MV-4-11 (cell line): ENCODE measurements at places on chromosomes 4 and X.
A peak's percentile ranks its signal among the peaks of the same experiment; 100 is the strongest.

- DNase-seq = no peak
These were observed 180.9 kb downstream of the SMIM20 start for GRCh38 chr4:26094911-26095310.

DNA sequence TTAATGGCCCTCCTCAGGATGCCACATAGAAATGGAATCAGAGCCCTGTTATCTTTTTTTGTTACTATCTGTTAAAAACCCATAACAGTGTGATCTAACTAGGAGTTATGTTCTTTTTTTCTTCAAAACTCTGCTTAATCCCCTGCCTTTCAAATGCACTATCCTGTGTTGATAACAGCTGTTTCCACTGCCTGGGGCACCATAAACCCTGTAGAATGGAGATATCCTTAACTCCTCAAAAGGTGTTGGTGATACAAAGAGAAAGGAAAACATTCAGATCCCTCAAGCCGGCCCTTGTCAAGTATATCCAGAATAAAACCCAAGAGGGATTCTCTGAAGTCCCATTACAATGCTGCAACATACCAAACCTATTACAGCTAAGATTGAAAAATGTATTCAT is 108.6 kb downstream of the ACTRT1 start:
- DNase-seq = no peak

DNA sequence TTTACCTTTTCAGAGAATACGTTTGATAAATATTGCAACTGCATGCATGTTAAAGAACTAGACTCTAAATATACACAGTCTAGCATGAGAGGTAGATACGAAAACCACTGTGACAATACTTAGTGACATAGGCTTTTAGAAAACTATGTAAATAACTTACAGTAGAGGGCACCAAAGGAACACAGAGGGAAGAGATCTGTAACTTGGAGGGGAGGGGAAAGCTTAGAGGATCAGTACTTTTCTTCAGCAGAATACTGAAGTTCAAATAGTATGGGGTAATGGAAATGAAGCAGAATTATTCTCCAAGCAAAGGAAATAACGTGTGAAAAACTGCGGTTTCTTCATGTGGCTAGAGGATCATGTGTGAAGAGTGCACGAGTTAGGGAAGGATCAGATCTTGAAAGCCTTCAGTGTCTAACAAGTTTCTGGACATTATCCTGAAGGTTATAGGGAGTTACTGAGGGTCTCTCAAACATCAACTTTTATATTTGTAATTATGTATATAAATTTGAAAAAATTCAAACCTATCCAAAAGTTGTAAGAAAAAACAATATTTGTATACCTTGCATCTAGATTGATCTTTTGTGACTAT is 264.3 kb downstream of the NPFFR2 start:
- peak; percentile 6 for DNase-seq

GRCh38 chr4:41870035-41870434 is 65.2 kb upstream of the TMEM33 start:
- no peak for DNase-seq

- no peak for DNase-seq
These were observed 269.8 kb downstream of the COL25A1 start for GRCh38 chr4:109032671-109033070.

DNA sequence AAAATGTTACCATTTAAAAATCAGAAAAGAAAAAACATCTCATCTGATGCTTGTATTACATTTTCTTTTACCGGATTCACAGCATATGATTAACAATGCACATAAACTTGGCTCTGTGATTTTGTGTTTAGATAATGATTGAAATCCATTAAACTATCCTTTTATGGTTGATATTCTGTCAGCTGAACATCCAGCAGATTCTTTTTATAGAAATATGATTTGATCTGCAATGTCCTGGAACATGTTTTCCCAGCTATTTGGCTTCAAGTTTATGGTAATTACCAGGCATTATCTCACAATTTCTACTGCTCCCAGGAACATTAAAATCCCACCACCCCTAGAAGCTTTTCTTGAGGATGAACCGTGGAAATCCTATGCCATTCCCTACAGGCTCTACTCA is 205.7 kb upstream of the TET2 start:
- DNase-seq = no peak
